ENCODE measurements at places on chromosomes 4 and X.

DNA sequence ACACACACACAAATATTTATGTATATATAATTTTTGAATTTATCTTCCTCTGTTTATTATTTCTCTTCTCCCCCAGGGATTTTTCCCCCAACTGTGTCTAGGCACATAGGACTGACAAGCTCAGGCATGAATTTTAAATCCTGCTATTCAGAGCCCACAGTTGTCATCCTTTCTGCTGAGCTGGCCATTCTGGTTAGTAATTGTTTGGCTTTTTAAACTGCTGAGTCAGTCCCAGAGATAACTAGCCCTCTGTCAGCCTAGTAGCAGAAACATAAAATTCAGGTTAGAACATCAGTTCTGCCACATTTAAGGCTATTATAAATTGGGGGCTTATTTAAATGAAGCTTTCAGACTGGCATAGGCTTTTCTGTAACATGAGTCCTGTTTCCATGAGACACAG, 151.7 kb upstream of the MAOA start:
- DNase-seq, result no peak

DNA sequence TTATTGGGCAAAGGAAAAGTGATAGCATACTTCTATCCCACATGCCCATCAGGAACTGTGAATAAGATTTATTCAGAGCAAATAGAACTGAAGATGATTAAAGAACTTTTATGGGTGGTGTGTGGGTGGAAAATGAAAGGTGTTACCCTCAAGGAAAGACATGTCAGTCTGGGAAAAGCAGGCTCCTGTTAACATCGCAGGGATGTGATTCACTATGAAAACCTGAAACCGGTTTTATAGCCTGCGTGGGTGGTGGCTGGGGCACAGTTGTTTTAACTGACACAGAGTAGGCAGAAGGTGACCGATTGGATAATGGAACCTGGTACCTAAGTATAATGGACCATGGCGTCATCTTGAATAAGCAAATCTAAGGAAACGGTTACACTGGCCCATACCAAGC, 61.3 kb upstream of the CASK start:
- DNase-seq, result peak; percentile 1

DNA sequence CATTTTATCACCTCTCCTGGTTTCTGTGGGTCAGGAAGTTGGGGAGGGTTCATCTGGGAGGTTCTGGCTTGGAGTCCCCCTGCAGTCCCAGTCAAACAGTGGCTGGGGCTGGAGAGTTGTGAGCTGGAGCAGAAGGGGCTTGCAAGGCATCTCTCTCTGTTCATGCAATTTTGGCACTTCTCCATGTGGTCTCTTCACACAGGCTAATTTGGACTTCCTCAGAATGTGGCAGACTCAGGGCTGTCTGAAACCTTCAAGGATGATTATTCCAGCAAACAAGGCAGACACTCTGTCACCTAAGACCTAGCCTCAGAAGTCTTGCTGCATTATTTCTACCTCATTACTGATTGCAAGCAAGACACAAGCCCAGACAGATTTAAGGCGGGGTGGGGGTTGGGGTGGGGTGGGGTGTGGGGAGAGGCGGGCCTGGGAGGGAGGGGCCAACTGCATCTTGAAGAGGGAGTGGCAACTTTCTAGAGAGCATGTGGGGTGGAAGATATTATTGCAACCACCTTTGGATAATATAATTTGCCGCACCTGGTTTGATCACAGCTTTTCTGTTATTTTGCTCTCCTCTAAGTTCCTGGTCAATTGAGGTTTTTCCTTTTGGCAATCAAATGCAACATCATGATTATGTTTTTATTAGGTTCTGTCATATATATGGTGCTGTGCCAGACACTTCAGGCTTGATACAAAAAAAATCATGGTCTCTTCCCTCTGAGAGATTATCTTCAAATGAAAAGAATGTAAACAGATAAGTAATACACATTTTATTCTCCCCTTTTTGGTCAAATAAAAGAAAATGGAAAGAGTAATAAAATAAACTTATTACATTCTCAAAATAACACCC, 799.5 kb downstream of the RPA4 start:
- no peak for DNase-seq

DNA sequence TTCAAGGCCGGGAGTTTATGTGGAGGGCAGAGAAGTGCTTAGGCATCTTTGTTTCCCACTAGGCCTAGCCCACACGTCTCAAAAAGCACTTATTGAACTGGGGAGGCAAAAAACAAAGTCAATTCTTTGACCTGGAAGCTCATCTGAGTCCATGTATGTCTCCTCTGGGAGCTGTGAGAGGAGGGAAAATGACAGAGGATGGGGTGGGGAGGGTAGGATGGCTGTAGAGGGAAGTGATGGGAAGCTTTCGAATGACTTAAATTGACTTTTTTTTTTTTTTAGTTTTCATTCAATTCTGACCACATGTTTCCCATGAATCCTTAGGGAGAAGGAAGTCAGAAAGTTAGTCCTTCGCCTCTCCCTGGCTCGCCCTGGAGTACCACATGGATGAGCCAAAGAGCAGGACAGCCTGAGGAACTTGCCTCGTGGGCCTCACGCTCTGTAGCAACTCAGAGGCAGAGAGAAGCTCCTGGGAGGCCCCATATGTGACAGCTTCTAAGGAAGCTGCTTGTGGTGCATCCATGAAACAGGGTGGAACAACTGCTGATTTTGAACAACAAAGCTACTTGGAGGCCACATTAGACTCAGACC, 45.0 kb downstream of the NHSL2 start:
- no peak for DNase-seq

GRCh38 chr4:151850791-151851213, 90.0 kb upstream of the GATB start:
- DNase-seq, result no peak

DNA sequence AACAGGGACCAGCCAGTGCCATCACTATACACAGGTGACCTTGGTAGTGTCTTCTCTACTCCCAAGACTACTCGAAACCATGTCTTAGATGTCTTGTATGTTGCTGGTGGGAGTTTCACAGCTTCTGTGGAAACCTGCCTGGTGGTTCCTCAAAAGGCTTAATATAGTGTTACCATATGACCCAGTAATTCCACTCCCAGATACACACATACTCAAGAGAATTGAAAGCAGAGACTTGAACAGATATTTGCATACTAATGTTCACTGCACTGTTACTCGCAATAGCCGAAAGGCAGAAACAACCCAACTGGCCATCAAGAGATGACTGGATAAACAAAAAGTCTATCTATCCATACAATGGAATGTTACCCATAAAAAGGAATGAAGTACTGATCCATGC, 3.1 kb downstream of the TFDP3 start:
- DNase-seq, result no peak

- no peak for DNase-seq
These were observed 340.1 kb upstream of the PPARGC1A start for GRCh38 chr4:24229978-24230377.

- DNase-seq, result no peak
These were observed 117.4 kb downstream of the MID1 start for GRCh38 chrX:10502961-10503360.

- no peak for DNase-seq
These were observed 577.8 kb downstream of the NLGN4X start for GRCh38 chrX:5650904-5651303.

GRCh38 chr4:186845137-186845842, 121.6 kb upstream of the FAT1 start:
- DNase-seq, result no peak

DNA sequence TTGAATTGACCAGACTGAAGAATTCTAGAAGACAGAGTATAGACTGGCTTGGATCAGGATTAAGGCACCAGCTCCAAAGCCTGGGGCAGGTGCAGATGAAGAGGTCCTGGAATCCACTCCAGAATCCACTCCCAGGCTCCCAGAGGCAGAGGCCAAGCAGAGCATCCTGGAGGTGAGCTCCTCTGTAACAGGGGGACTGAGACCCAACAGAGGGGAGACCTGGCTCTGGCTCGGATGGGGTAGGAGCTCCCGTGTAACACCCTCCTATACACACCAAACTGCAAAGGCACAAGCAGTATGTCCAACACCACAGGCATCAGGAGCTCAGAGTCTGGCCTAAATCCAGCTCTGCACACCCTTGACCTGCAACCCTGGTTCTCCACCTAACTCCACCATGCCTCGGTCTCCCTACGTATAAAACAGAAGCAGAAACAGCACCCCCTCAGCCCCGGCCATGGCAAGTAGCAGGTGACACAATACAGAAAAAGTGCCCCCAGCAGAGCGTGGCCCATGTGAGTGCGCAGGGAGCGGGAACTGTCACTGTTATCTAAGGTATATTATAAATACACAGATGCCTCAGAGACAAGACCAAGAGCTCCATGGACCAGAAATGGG, 14.9 kb downstream of the RNF212 start:
- DNase-seq, result no peak

- no peak for DNase-seq
These were observed 102.5 kb upstream of the GALNTL6 start for GRCh38 chr4:171710743-171711142.

- DNase-seq, result no peak
These were observed 55.6 kb upstream of the CCSER1 start for GRCh38 chr4:90071289-90072235.

DNA sequence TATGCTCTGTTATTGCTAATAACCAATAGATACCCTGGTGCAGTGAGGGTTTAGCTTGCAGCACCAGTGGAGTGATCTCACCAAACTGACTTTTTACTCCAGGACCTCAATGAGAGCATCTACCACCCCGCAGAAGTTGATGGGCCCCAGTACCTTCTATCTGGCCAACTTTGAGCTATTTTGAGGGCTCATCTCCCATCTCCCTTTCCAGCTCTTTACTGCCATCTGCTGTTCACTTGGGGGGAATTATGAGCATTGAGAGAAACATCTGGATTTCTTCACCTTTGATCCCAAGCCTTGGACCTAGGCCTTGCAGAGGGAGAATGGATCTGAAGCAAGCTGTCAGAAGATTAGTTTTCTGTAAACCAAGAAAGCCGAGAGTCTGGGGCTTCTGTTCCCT, 143.6 kb downstream of the TMEM164 start:
- DNase-seq, result peak; percentile 15

- DNase-seq, result no peak
These were observed 41.9 kb downstream of the WDR1 start for GRCh38 chr4:10074767-10075105.

DNA sequence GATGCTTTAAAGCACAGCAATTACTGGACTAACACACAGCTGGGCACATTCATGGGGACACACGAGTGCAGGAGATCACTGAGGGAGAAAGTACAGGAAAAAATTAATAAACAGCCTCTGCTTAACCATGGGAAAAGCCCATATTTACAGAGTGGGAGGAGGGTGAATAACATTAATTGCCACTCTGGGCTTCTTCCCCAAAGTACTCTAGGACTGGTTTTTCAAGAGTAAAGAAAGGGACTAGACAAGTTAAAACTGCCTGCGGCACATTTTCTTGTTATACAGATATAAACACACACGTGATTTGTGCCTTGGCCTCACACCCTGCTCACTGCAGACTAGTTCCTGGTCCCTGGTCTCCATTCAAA, 179.7 kb upstream of the TET2 start:
- no peak for DNase-seq

DNA sequence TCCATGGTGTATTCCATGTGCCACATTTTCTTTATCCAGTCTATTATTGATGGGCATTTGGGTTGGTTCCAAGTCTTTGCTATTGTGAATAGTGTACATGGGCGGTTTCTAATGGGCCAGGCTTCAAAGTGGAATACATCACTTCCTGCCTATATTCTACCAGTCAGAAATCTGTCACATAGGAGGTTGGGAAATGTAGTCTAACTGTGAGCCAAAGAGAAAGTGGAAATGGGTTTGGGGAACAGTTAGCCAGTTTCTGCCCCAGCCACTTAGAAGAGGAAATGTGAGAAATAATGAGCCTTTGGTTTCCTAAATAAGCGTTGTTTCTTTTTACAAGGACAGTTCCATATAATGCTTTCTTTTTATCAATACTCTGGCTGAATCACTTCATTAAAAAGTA, 85.1 kb upstream of the AP1S2 start:
- no peak for DNase-seq

GRCh38 chrX:71439420-71439819, 73.3 kb downstream of the TAF1 start:
- DNase-seq, result no peak

GRCh38 chr4:91653067-91653466, 650.7 kb upstream of the GRID2 start:
- no peak for DNase-seq

DNA sequence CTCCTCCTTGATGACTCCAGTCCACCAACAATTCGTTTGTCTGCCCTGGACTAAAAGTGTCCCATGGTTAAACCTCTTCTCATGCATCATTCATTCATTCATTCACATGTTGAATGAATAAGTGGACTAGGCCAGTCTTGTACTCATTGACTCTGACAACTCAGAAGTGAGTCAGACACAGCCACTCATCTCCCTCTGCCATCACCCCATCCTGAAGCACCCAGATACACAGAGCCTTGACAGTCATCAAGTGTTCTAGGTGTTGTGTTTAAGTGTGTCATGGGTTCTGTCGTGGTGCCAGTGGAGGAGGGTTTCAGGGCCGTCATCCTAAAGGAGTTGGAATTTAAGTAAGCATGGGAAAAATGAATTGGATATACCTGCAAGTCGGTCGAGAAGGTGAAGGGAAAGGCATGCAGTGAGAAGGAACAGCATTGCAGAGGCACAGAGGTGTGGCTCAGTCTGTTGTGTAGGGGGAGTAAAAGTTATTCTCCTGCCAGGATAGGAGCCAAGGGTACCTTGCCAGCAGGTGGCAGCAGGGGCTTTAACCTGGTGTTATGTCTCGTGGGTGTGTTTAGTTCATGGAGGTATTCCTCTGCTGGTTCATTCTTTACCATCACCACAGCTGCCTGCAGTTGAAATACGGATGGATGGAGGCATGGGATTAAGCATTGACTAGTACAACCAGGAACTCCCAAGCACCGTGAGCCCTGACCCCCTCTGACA, 18.3 kb downstream of the MAGED2 start:
- DNase-seq, result no peak

DNA sequence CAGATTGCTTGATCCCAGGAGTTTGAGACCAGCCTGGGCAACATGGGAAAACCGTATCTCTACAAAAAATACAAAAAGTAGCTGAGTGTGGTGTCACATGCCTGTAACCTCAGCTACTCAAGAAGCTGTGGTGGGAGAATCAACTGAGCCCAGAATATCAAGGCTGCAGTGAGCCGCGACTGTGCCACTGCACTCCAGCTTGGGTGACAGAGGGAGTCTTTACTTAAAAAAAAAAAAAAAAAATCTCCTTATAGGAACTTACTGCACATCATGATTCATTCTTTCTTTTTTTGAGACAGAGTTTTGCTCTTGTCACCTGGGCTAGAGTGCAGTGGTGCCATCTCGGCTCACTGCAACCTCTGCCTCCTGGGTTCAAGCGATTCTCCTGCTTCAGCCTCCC, 24.3 kb downstream of the UPF3B start:
- no peak for DNase-seq

Data from activated naive CD8-positive, alpha-beta T cell treated with anti-CD3 and anti-CD28 coated beads, Interleukin-2, amount 50 U/mL, for 24 hours (primary cell).